ENCODE measurements at places on chromosomes 12 and 14.

DNA sequence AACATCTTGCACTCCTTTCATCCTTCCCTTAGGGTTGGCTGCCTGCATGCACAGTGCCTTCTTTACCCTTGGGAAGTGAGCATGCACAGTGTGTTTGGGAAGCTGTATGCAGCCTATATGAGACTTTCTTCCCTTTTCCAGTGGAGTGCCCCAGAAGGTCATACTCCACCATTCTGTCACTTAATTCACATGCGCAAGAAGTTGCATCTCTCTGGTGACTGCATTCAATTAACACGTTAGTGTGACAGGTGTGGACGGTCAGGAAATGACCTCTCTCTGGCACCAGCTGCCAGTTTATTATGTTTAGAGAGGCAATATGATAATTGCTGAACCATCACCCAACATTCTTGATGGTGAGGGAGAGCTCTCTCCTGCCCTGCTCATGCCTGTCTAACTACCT, 770.0 kb downstream of the FLRT2 start:
- H3K27me3 ChIP-seq: no peaks in the 10 kb centered on the region
- H3K36me3 ChIP-seq: no peaks in the 10 kb centered on the region
- no peak overlapping the region for H3K27ac ChIP-seq
- H3K4me1 ChIP-seq: peaks cover 3% of the 10 kb centered on the region
- no peak overlapping the region for H3K4me3 ChIP-seq

- H3K27me3 ChIP-seq: no peaks in the 10 kb centered on the region
- peak overlapping the region; percentile 49 for H3K27ac ChIP-seq
- peaks cover 18% of the 10 kb centered on the region for H3K4me1 ChIP-seq
- H3K36me3 ChIP-seq: peaks cover 5% of the 10 kb centered on the region
- no peak for DNase-seq
- no peak overlapping the region for H3K4me3 ChIP-seq
These were observed 68.5 kb downstream of the SPPL3 start for GRCh38 chr12:120835657-120836056.

GRCh38 chr12:12918781-12919389, 27.5 kb downstream of the GPRC5A start:
- DNase-seq: no peak
- no peak overlapping the region for H3K27ac ChIP-seq
- peaks cover 25% of the 10 kb centered on the region for H3K27me3 ChIP-seq
- no peaks in the 10 kb centered on the region for H3K36me3 ChIP-seq

DNA sequence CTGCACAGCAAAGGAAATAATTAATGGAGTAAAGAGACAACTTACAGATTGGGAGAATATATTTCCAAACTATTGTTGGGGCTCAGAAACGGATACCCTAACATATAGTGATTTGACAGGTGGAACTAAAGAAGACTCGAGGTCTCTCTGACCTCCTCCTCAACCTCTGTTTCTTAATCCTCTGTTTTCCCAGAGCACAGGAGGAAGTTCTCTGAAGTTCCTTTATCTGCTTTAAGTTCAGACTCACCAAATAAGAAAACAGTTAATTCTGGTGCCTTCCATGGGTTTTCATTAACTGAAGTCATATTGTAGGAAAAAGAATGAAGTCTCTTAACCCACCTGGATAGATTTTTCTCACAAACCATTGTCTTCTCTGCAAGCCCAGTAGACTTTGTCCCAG, 29.2 kb downstream of the CLEC2D start:
- no peak for DNase-seq
- H3K4me1 ChIP-seq: no peaks in the 10 kb centered on the region
- H3K4me3 ChIP-seq: no peak overlapping the region
- H3K36me3 ChIP-seq: peaks cover 36% of the 10 kb centered on the region
- peaks cover 6% of the 10 kb centered on the region for H3K27me3 ChIP-seq
- H3K27ac ChIP-seq: no peak overlapping the region

GRCh38 chr12:99444859-99445316, 202.7 kb upstream of the GARIN6 start:
- no peak for DNase-seq
- no peaks in the 10 kb centered on the region for H3K27me3 ChIP-seq
- H3K4me3 ChIP-seq: no peak overlapping the region
- H3K36me3 ChIP-seq: no peaks in the 10 kb centered on the region
- H3K4me1 ChIP-seq: peaks cover 4% of the 10 kb centered on the region
- no peak overlapping the region for H3K27ac ChIP-seq

DNA sequence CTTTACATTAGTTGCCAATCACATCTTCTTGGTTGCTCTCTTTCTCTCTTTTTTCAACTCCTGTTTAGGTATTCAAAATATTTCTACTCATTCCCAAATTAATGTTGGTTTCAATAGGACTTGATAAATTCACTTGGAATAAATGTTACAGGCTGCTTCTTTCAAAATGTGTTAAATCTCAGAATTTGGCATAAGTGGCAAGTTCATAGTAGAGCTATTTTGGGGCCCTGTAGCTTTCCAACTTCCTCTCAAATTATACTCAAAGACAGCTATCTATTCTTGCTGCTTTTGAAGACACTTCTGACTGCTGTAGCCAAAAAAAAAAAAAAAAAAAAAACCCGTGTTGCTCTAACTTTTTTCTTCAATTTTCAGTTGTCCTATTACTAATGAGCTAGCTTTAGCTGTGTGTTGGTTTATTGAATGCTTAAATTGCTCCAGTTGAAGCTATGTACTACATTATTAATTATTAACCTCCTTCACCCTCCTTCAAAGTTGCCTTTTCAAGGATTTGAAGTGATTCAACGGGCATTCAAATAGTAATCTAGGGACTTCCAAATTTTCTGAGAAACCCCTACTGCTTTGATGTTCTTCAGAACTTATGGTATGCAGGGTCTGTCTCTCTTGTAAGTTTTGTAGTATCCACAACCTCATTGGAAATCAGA, 554.6 kb upstream of the FLRT2 start:
- no peak for DNase-seq
- H3K4me3 ChIP-seq: no peak overlapping the region
- peaks cover 3% of the 10 kb centered on the region for H3K27me3 ChIP-seq

DNA sequence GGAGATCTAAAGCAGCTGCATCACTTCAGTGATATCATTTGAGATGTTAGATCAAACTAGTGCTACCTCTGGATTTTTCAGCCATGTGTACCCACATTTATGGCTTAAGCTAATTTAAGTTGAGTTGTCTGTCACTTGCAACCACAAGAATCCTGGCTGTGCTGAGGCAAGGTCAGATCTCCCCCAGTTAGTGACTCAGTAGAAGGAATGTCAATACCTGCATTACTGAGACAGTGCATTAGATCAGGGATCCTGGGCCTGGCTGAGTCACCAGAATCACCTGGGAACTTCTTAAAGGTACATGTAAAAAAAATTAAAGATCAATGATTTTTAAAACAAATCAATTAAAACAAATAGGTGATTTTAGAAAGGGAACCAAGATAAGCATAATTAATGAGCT, 84.6 kb upstream of the GRIN2B start:
- peaks cover 3% of the 10 kb centered on the region for H3K36me3 ChIP-seq
- DNase-seq: no peak
- H3K4me3 ChIP-seq: no peak overlapping the region
- peaks cover 11% of the 10 kb centered on the region for H3K27me3 ChIP-seq
- H3K27ac ChIP-seq: no peak overlapping the region

GRCh38 chr12:70692681-70693288, 55.6 kb upstream of the PTPRB start:
- DNase-seq: no peak
- no peak overlapping the region for H3K27ac ChIP-seq
- H3K4me3 ChIP-seq: no peak overlapping the region
- H3K4me1 ChIP-seq: no peaks in the 10 kb centered on the region
- no peaks in the 10 kb centered on the region for H3K36me3 ChIP-seq

DNA sequence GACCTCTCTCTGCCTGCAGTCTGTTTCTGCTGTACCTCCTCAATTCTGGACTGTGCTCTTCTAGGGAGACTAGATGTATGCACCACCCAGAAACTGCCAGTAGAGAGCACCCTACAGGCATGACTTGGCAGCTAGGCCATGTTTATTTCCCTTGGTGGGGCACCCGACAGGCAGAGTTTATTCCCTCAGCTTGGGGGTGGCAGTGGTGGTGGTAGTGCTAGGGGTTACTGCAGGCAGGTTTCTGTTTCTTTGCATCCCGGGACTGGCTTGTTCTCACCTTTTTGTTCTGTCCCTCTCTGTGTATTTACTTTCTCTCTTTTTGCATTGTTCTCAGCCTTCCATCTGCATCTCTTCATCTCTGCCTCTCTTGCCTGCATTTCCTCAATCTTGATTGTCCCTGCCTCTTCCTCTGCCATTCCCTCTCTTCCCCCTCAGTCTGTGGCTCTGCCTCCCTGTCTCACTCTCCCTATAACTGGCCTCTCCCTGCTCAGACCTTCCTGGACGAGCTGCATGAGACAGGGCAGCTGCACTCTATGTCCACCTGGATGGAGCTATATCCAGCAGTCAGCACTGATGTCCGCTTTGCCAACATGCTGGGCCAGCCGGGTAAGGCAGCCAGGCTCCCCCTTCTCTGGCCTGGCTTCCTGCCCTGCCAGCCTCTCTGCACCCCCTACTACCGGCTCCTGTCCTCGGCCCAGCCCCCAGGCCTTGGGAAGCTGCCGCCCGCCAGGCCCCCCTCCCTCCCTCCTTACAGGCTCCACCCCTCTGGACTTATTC, 13.8 kb downstream of the PRPF40B start:
- no peaks in the 10 kb centered on the region for H3K27me3 ChIP-seq
- H3K4me1 ChIP-seq: no peaks in the 10 kb centered on the region
- peaks cover 8% of the 10 kb centered on the region for H3K36me3 ChIP-seq
